AG20443 (cell line): ENCODE measurements at places on chromosomes 11 and 22.

DNA sequence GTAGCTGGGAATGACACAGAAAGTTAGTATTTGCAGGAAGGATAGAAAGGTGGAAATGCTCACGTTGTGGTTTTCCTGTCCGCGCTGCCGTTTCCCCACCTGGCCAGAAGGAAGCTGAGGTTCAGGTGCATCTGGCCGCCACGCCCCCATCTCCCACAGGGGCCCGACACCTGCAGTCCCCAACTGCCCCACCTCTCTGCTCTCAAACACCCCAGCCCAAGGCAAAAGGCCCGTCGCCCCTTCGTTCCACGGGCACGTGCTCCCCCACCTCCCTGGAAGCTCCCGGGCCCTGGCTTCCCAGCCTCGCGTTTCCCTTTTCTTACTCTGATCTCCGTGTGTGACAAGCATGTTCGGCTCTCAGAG, 985.1 kb downstream of the BRD1 start:
- no peak for DNase-seq

DNA sequence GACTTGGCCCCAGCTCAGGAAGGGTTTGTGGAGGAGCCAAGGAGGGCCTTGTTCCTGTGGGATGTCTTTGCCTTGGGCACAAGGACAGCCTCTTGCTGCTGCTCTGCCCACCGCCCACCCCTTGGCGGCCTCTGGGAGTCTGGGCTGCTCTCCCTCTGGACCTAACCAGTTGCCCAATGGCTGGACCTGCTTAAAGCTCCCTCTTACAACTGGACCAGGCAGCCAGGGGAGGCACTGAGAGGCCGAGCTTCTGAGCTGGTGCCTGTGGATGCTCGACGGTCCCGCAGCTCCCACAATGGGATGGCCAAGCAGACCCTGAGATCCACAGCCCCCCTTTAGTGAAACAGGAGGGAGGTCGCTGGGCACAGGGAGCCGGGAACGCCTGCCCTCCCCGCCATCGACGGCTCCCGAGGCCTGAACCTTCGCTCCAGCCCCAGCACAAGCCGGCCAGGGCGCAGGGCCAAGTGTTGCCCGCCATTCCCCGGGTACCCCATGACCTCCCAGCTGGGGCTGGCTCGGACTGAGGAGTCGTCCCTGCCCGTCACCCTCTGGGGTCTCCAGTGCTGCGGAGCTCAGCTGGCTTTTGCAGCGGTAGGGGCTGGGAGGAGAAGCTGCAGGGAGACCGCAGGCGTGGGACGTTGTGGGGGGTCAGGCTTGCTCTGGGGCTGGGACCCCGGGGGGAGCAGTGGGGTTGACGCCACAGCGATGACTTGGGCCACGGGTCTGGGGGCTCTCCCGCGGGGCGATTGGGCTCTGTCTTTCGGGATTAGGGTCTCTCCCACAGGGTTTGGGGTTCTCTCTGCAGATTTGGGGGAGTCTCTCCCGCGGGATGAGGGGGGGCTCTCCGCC, 584 bp upstream of the GAL start:
- no peak for DNase-seq

- no peak for DNase-seq
Observed at GRCh38 chr11:107593951-107594350, 3.0 kb downstream of the ELMOD1 start.

DNA sequence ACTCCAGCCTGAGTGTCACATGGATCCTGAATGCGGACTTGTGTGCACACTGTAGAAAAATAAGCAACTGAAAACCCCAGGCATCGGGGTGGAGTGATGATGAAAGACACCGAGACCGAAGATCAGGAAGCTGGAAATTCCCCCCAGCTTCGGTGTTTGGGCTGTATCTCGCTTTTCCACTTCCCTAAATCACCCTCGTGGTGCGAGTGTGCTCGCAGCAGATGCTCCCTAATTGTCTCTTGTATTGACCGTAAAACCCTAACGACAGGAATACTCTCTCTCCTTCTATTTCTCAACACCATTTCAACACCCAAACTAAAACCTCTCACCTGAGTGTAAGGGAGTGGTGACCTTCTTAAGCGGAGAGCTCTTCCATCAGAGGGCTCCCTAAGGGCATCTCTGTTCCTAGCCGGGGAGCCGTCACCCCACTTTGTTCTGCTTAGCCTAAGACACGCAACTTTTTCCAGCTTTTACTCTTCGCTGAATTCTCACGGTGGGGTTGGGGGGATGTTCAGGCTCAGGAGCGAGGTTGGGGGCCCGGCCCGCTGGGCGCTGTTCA, 635 bp upstream of the GRK3 start:
- DNase-seq: no peak

- no peak for DNase-seq
Observed at GRCh38 chr11:991711-992307, 44.7 kb downstream of the MUC6 start.

GRCh38 chr11:78149646-78150045, 10.2 kb upstream of the ALG8 start:
- peak; percentile 76 for DNase-seq

DNA sequence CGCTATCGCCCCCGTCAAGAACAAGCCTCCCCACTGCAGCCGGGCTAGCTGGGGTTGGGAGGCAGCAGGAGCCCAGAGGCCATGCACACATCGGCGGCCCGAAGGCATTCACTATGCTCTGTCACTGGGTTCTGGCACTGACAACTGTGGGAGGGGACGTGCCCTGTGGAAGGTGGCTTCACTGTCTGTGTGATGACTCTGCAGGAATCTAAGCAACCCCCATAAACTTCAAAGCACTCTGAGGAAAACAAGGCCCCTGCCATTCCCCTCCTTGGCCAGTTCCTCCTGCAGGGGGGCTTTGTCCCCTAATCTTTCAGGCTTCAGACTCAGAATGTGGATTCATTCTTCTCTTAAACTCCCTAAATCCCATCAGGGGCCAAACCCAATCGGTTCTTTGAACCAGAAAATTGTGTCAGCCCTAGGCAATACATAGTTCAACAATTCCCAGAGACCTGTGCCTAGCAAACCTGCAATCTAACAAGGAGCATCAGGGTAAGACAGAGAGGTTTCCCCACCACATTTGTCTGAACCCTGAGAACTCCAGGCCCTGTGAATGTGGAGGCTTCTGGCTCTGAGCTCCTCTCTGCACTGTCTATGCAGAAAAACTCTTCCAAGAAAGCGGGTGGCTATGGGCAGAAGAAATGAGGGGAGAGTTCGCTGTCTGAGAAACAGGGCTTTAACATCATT, 1477.2 kb downstream of the TBC1D22A start:
- DNase-seq: no peak

DNA sequence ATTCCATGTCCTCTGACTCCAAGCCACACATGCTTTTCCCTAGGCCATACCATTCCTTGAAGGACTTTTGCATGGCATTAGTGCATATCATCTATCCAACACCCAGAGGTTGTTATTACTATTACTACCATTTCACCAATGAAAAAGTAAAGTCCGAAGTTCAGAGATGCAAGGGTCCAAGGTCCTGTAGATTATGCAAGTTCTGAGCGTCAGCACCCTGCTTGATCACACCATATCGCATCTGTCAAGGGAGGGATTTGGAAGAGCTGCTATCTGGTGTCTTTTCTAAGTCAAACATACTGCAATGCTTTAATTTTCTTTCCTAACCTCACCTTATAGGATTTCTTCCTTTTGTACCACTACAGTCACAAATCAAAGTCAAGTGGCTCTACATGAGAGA, 214.7 kb upstream of the CADM1 start:
- no peak for DNase-seq

- no peak for DNase-seq
Observed at GRCh38 chr11:134574947-134575346, 162.9 kb upstream of the B3GAT1 start.

DNA sequence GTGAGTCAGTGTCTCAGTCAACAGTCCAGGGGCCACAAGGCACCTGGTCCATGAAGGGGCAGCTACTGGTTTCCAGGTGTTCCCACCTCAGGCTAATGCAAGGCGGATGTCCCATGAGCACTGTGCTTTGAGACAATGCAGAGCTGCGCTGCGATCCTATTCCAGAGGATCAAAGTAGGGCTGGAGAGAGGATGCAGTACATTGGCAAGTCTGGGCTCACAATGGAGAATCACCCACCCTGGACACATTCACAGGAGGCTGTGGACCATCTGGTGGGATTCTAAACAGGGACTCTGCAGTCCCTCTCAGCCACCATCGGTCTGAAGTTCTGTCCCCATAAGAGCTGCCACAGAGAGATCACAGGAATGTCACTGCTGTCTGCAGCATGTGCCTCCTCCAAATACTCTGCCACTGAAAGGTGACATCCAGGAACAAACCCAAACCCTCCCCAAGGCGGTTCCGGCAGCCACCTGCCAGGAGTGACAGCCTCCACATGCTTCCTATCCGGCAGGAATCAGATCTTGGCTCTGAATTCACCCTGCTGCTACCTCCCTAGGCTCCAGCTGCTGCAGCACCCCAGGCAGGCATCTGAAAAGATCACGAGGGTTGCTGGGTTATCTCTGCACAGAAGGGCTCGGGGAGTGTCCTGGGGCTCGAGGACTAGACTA, 45.3 kb upstream of the SERPIND1 start:
- DNase-seq: no peak

GRCh38 chr11:118705111-118705741, 25.8 kb upstream of the TREH start:
- DNase-seq: peak; percentile 3

GRCh38 chr11:120228794-120229384, 11.1 kb upstream of the POU2F3 start:
- no peak for DNase-seq

DNA sequence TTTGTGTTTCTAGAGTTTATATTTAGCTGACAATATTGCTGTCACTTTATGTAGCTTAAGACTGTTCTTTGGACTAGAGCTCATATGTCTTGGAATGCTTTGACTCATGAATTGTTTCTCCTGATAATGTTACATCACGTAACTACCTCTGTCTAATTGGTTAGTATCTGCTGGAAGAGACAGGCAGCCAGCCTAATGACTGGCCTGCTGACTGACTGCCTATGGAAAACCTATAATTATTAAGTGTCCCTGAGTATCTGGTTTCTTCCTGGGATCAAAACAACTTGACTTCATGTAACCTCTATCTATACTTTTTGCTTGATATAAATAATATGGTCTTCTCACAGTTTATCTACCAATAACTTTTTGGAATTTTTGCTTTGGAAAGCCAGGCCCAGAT, 9.4 kb downstream of the SOX6 start:
- no peak for DNase-seq

GRCh38 chr11:14980854-14981253, 8.7 kb upstream of the CALCA start:
- DNase-seq: peak; percentile 82

GRCh38 chr11:116348226-116348625, 424.6 kb downstream of the BUD13 start:
- DNase-seq: no peak

- peak; percentile 60 for DNase-seq
Observed at GRCh38 chr22:44543781-44544477, 45.9 kb upstream of the RTL6 start.

GRCh38 chr11:2934611-2935239, 5.5 kb upstream of the PHLDA2 start:
- DNase-seq: no peak

DNA sequence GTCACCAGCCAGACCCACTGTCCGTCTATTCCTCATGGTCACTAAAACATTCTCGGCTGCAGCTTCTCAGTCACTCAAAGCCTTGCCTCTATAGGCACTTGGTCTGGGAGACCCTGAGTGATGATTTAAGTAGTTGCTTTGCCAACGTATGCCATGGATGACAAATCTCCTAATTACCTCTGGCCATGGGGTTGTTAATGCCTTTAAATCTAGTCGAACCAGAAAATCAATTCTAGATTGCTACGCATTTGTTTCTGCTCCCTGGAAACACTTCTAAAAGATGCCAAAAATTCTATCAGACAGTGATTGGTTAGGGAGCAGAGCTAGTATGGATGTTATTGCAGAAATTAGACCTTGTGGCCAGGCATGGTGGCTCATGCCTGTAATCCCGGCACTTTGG, 57.0 kb upstream of the RTL6 start:
- DNase-seq: no peak

DNA sequence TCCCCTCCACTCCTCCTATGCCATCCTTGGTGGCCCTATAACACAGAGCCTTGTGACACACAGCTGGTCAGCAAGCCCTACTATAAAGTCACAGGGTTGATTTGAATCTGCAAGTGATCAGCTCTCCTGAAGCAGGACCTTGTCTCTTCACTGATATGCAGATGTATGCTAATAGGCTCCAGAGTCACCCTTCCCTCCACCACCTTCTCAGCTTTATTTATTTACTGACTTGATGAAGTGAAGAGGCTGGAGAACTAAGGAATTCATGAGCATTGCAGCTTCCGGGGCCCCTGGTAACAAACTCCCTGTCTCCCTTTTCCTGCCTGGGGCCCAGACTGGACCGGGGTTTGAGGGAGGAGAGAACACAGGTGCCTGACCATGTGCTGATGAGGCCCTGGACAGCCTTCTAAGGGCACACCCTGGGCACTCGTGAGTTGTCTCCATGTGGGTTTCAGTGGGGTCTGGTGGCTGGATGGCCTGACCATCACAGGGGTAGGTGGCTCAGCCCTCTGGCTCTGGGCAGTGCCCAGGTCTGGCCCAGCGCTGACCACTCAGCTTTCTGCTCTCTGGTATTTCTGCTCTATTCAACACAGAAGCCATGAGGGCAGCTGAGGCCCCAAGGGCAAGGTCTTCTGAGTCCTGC, 307.5 kb downstream of the NTM start:
- DNase-seq: no peak

- DNase-seq: peak; percentile 25
Observed at GRCh38 chr11:68051191-68052136, 12.6 kb downstream of the TCIRG1 start.

GRCh38 chr11:45334836-45335235, 48.7 kb upstream of the SYT13 start:
- no peak for DNase-seq

DNA sequence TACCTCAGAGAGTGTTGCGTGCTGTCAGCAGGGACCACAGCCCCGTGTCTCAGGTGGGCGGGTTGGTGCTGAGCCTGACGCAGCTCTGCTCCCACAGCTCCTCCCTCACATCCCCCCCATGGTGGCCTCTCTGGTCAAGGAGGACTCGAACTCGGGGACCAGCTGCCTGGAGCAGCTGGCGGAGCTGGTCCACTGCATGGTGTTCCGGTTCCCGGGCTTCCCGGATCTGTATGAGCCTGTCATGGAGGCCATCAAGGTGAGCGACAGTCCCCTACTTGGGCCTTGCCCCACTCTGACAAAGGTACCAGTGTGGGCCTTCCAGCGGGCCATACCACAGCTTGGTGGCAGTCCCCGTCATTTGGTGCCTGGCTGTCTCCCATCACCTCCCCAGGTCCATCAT, 11.8 kb downstream of the USP35 start:
- no peak for DNase-seq
